ENCODE measurements at places on chromosomes 1 and 21.

GRCh38 chr1:233304489-233305102 lies 9.1 kb upstream of the PCNX2 start:
- no peak for DNase-seq

- no peak for DNase-seq
Measured at GRCh38 chr1:84257617-84258016, 43.9 kb upstream of the SAMD13 start.

DNA sequence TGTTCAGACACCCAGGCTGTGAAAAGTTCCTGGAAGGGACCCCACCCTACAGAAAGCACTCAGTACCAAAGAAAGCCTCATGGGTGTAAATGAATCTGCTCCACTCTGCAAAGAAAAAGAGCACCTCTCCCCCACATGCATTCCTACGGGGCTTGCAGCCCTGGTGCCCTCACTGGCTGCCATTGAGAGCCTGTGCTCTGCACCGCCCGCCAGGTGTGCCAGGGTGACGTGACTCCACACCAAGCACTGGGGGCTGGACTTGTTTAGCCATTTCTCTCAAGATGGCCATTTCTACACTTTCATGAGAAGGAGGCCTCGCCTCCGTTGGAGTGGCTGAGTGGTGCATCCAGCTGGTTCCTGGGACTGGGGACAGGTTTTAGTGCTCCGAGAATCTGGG lies 380.5 kb upstream of the VAMP3 start:
- no peak for DNase-seq

- no peak for DNase-seq
Measured at GRCh38 chr1:204858363-204858821, 12.3 kb upstream of the NFASC start.

- DNase-seq = no peak
Measured at GRCh38 chr1:221032637-221033280, 153.5 kb downstream of the HLX start.

DNA sequence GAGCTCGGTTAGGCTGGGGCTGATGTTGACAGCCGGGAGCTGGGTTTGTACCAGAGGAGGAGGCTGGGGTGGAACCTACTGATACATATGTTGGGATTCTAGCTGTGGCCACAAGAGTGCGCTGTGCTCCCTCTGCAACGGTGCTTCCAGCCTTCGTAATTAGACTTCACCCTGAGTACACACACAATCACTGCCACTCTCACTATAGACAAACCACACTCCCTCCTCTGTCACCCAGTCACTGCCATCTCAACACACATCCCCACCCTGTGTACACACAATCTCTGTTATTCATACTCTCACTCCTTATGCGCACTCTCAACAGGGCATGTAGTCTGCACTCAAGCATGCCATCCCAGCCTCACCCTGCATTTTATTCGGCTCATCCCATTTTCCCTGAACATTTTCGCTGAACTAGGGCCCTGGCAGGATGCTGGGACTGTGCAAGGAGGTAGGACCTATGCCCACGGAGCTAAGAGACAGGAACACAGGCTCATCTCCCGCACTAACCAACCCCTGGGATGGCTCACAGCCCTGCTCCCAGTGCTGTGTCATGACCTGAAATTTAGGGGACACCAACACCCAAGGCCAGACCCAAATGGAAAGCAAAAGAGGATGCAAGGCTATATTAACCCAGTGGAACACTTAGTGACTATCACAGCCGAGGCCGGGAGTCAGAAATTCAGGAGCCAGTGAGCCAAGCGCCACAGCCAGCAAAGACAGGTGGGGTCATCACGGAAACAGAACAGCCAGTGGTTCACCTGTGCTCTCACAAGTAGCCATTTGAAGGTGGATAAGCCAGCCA lies 5.7 kb downstream of the GJB3 start:
- peak; percentile 35 for DNase-seq
